Heart right ventricle (tissue), 16 donors: ENCODE measurements at places on chromosomes 6 and 20. TPM values are rescaled to one million over a fixed set of nuclear protein-coding genes. Genes with fewer than 3 reads are reported as not detected.

- H3K27ac ChIP-seq: no peak overlapping the region
- H3K27me3 ChIP-seq: peaks cover 42% of the 10 kb centered on the region
- DNase-seq: no peak
- peaks cover 26% of the 10 kb centered on the region for H3K4me1 ChIP-seq
- no peaks in the 10 kb centered on the region for H3K36me3 ChIP-seq
These were observed 2.8 kb upstream of the HTR1B start for GRCh38 chr6:77466055-77466450.

Gene CCN6
- not detected for polyA plus RNA-seq

Gene FAM217A
- polyA plus RNA-seq: not detected

DNA sequence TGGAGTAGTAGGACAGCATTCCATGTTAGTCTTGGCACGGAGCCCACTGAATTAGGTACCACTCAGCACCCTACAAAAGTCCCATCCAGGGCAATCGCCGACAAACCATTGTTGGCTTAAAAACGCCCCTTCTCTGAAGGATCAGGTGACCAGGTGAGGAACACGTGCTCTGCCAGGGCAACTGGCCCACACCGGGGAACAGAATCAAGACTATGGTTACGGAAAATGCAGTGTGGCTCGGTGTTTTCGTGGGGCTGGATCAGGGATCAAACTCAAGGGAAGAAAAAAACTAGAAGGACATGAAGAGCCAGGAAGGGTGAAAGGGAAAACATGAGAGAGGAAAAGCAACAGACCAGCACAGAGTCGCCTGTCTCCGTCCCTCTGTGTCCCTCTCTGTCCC, 177.8 kb upstream of the ARID1B start:
- no peaks in the 10 kb centered on the region for H3K36me3 ChIP-seq
- H3K4me1 ChIP-seq: no peaks in the 10 kb centered on the region
- DNase-seq: no peak
